ENCODE measurements at places on chromosomes 5 and 9.

DNA sequence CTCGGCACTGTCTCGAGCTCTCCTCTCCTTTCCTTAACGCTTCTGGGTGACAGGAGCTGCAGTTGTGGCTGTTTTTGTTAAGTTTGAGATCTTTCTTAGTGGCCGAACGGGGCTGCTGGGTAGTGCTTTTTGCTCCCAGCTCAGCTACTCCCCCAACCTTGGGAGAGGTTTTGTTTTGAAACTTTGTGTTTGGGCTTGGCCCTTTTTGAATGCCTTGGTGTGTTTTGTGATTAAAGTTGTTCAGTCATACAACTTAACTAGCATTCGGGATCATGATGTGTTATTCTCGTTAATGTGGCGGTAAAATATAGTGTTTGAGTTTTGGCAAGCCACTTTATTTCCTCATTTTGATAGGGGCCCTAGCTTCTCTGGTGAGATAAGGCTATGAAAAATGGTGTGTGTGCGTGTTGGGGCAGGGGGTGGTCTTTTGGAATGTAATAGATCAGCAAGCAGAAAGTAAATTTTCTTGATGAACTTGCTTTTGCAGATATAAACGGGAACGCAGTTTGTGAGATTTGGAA, 1.1 kb downstream of the KDM3B start:
- peak; percentile 63 for DNase-seq

DNA sequence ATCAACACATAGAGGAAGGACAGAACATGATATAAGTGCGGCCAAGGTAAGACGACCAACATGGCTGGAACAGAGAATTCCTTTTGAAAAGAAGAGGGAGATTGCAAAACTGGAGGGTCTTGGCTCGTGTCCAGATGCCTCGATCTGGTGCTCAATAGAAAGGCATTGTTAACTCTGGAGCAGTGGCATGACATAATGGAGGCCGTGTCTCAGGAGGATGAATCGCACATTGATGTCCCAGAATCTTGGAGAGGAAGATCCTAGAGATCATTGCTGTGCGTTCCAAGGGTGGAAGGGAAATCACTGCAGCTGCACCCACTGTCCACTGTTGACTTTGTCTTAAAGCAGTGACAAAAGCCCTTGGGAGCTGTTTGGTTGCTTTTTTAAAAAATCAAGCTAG, 30.9 kb downstream of the GRAMD2B start:
- no peak for DNase-seq

- no peak for DNase-seq
Observed at GRCh38 chr9:83280268-83280667, 217.3 kb upstream of the RASEF start.

DNA sequence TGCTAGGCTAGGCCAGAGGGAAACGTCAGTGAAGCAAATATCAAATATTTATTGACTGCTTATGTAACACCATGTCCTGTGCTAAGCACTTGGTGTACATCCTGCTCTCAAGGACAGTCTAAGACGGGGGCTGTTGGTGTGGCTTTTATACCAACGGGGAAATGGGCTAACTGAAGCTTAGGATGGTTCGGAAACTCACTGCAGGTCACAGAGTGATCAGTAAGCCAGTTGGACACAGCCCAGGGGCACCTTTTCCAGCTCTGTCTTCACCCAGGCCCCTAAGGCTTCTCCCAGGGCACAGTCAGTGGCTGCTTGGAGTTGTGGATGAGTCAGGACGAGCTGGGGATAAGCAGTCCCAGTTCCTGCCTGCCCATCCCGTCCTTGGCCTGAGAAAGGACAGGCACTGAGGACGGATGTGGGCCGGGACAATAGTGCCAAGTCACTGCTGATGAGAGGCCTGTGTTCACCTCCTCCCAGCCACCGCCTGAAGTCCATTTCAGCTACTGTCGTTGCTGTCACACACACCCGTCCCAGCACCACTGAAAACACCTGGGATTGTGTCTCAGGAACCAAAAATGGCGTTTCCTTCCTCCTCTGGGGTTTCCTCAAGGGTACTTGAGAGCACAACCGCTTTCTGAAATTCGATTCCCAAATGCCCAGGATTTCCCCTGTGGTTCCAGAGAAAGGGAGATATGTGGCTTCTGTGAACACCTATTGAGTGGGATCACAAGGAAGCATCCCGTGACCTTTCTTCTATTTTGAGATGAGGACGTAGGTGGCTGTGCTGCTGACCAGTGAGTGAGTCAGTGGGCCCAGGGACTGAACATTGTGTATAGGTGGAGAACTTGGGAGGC, 17.5 kb upstream of the SPRY4 start:
- no peak for DNase-seq

GRCh38 chr5:107900721-107901120, 230.0 kb upstream of the EFNA5 start:
- no peak for DNase-seq

GRCh38 chr5:4762316-4762715, 377.8 kb upstream of the ADAMTS16 start:
- no peak for DNase-seq

DNA sequence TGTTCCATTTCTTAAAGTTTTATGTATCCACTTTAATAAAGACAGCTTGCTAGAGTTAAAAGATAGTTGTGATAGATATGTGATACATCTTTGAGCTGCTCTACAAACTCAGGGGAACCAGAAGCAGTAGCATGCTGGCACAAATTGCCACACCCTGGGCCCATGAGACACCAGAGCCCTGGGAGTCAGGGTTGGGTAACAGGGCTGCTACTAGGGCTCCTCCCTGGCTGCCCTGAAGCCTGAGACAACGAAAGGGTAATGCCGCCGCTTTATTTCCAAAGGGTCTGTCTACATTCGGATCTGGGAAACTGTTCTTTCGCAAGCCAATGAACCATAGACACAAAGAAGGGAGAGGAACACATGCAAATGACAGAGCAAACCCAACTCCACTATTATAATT, 29.2 kb downstream of the PTPN3 start:
- no peak for DNase-seq

DNA sequence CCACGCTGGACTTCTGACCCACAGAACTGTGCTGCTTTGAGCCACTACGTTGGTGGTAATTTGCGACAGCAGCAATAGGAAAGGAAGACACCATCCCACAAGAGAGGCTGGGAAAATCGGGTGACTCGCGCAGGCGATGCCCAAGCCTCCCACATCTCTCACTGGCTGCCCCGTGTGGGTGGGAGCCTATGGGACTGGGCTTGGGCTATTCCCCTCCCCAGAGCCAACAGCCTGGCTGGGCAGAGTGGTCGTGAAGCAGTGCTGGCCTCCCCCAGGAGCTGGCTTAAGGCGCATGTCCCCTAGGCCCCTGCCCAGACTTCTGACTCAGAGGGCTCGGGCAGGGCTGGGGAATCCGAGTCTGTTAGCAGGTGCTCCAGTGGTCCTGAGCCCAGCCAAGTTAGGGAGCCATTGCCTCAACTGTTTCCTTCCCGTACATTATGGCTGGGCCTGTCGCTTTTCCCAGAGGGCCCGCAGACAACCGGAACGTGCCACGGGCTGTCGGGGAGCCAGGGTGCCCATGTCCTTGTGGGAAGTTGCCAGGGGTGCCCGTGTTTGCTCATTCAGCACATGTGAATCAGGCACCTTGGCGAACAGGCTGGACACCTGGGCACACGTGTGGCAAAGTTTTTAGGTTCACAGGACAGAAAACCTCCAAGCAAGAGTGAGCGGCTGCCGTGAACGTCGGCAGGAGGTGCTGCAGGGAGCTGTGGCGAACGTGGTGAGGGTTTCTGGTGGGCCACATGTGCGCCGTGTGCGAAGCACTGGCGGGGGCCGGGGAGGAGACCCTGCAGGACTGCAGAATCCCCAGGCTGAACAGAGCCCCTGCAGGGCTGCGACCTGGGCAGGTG, 7.0 kb upstream of the RASGEF1C start:
- no peak for DNase-seq

DNA sequence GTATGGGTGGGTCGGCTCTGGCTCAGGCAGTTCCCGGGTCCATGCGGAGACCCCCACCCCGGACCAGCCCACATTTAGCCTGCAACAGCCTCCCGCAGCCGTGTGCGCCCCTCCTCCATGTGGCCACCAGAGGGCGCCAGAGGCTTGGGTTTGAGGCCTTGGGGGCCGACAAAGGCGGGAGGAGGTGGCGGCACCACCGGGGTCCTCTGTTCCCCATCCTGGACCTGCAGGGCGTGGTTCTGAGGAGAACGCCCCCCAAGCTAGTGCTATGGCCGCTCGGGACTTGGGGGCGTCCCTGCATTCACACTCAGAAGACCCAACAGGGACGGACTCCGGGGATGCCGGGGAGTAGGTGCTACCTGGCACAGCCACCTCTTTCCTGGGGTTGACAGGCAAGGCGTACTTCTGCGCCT, 16.5 kb downstream of the ASS1 start:
- no peak for DNase-seq

DNA sequence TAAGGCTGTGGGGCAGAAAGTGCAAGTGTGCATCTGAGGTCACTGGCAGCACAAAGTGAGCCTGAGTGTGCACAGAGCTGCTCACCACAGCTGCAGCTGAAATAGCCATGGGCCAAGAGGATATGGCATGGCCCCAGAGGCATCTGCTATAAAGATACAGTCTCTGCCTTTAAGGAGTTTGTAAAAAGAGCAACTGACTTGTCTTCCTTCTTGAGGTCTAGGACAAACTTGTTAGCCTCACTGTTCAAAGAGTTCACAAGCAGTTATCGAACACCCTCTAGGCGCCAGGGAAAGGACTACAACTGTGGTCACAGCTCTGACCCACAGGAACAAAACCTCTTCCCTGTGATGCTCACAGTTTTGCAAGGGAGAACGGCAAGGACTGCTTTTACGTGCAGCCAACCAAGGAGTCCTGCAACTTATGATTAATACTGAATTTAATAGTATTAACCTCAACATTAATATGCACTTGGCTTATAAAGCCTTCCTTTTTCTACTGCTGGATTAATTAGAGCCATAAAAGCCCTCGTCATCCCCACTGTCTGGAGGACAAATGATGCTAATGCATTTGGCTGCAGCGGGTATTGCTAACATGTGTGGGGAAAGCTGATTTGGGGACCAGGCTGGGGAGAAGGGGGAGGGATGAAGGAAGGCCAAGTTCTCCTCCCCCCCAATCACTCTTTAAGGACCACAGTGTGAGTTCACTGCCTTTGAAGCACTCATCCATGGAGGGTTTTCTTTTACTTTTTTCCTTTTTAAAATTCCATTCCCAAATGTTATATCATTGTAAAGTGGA, 189.8 kb upstream of the TRIM32 start:
- DNase-seq: no peak

DNA sequence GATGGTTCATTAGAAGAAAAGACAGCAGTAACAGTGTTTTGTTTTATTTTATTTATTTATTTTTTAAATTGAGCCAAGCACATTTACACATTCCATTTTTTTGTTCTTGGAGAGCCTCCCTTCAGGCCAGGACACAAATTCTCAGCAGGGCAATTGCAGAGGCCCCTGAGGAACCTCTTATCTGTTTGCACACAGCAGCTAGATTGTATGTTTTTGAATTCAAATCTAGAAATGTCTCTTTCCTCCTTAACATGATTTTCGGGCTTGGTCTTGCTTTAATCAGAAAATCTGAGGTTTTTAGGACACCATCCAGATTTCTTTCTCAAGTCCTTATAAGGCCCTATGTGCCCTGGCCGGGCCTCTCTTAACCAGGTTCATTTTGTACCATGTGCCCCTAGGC, 76.0 kb downstream of the PRR16 start:
- no peak for DNase-seq

GRCh38 chr9:17775656-17776055, 196.8 kb downstream of the SH3GL2 start:
- DNase-seq: no peak

- no peak for DNase-seq
Observed at GRCh38 chr5:367358-368130, 46.0 kb downstream of the AHRR start.

- DNase-seq: no peak
Observed at GRCh38 chr5:139667730-139668063, 19.5 kb downstream of the CXXC5 start.
